ENCODE measurements at places on chromosomes 7 and 10. TPM values are rescaled to one million over a fixed set of nuclear protein-coding genes. Genes with fewer than 3 reads are reported as not detected.
A peak's percentile ranks its signal among the peaks of the same experiment; 100 is the strongest.

DNA sequence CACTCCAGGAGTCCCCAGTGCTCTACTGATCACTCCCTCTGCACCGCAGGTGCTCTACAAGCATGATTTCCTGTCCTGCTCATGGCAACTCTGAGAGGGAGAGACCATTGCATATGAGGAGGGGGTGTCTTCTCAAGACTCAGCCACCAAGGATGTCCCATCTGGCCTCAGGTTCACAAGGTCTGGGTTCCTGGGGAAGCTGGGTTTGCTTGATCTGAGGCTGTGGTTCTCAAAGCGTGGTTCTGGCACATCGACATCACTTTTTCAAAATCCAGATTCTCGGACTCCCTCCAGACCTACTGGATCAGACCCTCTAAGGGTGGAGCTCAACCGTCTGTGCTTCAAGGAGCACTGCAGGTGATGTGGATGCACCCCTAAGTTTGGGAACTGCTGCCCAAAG lies 247.5 kb downstream of the PLXNA4 start:
- H3K27ac ChIP-seq: no peak overlapping the region
- DNase-seq: no peak
- peaks cover 31% of the 10 kb centered on the region for H3K27me3 ChIP-seq
- H3K4me1 ChIP-seq: no peaks in the 10 kb centered on the region

DNA sequence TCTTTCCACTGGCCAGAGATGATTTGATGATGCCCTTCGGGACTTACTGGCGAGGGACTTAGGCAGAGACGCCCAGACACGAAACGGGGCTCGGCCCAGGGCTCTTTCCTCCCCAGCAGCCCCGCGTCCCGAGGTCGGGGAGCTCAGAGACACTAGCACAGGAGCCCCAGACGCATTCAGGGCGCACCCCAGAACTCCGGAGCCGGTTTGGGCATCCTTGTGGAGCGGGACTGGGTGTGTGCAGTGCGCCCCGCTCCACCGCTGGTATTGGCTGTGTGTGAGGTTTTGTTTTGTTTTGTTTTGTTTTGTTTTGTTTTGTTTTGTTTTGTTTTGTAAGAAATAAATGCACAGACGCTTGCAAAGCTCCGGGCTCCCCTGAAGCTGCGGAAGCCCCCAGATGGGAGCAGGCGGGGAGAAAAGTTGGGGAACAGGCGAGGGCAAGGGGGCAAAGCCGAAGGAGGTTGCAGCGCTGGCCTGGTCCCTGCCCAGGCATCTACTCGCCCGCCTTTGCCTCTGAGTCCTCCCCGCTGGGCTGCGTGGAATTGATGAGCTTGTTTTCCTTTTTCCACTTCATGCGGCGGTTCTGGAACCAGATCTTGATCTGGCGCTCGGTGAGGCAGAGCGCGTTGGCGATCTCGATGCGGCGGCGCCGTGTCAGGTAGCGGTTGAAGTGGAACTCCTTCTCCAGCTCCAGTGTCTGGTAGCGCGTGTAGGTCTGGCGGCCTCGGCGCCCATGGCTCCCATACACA lies 1.9 kb upstream of the HOXA5 start:
- H3K4me3 ChIP-seq: no peak overlapping the region
- DNase-seq: no peak
- peaks cover 38% of the 10 kb centered on the region for H3K27me3 ChIP-seq
- no peak overlapping the region for H3K27ac ChIP-seq
- H3K4me1 ChIP-seq: peaks cover 2% of the 10 kb centered on the region

- H3K27me3 ChIP-seq: peaks cover 9% of the 10 kb centered on the region
- peaks cover 45% of the 10 kb centered on the region for H3K4me1 ChIP-seq
- H3K4me3 ChIP-seq: no peak overlapping the region
- H3K27ac ChIP-seq: no peak overlapping the region
- peaks cover 13% of the 10 kb centered on the region for H3K36me3 ChIP-seq
These were observed 3.1 kb downstream of the STX1A start for GRCh38 chr7:73716318-73716890.

DNA sequence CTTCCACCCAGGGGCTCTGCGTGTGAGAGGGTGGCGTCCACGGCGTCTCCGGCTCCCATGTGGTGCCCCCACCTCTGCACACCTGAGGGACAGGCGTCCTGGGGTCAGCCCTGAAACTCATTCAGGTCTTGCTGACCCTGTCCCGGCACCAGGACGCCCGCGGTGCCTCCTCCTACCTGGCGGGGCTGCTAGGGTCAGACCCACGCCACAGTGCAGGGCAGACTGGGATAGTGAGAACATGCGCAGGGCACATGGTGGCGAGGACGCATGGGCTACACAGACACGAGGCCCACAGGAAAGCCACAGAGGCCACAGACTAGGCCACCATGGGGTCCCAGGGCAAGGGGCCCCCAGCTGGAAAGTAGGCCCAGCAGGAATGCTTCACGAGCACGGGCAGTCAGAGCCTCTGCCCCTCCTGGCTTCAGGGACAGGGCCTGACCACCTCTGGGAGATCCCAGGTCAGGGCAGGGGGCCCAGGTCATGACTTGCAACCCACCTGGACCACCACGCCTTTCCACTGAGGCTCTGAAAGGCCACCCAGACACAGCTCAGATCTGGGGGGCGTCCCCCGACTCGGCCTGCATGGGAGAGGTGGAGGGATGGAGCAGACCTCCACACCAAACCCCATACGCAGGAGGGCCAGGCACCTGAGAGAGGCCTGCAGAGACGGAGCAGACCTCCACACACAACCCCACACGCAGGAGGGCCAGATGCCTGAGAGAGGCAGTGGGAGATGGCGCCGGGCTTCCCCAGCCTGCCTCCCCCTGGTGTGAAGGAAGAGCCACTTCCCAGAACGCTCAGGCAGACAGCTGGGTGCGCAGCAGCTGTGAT lies 188.6 kb downstream of the ELFN1 start:
- no peak for DNase-seq
- H3K4me1 ChIP-seq: peaks cover 19% of the 10 kb centered on the region
- H3K27ac ChIP-seq: no peak overlapping the region
- peaks cover 13% of the 10 kb centered on the region for H3K36me3 ChIP-seq
- no peak overlapping the region for H3K4me3 ChIP-seq
- no peaks in the 10 kb centered on the region for H3K27me3 ChIP-seq

GRCh38 chr10:103192451-103193106 lies 493 bp downstream of the NT5C2 start:
- peaks cover 46% of the 10 kb centered on the region for H3K4me1 ChIP-seq
- H3K27me3 ChIP-seq: no peaks in the 10 kb centered on the region
- H3K36me3 ChIP-seq: peaks cover 28% of the 10 kb centered on the region
- H3K4me3 ChIP-seq: peak overlapping the region; percentile 99

- H3K4me3 ChIP-seq: no peak overlapping the region
- H3K27ac ChIP-seq: no peak overlapping the region
- no peaks in the 10 kb centered on the region for H3K36me3 ChIP-seq
- DNase-seq: peak; percentile 7
These were observed 31.6 kb downstream of the PPIF start for GRCh38 chr10:79378647-79379511.

- no peaks in the 10 kb centered on the region for H3K4me1 ChIP-seq
- no peak for DNase-seq
- no peak overlapping the region for H3K27ac ChIP-seq
- H3K4me3 ChIP-seq: no peak overlapping the region
- no peaks in the 10 kb centered on the region for H3K36me3 ChIP-seq
These were observed 34.7 kb upstream of the SLC35B4 start for GRCh38 chr7:134351424-134351823.

- H3K4me3 ChIP-seq: no peak overlapping the region
- no peaks in the 10 kb centered on the region for H3K27me3 ChIP-seq
- no peaks in the 10 kb centered on the region for H3K4me1 ChIP-seq
- no peak overlapping the region for H3K27ac ChIP-seq
These were observed 143.3 kb downstream of the SLC25A13 start for GRCh38 chr7:96178581-96178980.

DNA sequence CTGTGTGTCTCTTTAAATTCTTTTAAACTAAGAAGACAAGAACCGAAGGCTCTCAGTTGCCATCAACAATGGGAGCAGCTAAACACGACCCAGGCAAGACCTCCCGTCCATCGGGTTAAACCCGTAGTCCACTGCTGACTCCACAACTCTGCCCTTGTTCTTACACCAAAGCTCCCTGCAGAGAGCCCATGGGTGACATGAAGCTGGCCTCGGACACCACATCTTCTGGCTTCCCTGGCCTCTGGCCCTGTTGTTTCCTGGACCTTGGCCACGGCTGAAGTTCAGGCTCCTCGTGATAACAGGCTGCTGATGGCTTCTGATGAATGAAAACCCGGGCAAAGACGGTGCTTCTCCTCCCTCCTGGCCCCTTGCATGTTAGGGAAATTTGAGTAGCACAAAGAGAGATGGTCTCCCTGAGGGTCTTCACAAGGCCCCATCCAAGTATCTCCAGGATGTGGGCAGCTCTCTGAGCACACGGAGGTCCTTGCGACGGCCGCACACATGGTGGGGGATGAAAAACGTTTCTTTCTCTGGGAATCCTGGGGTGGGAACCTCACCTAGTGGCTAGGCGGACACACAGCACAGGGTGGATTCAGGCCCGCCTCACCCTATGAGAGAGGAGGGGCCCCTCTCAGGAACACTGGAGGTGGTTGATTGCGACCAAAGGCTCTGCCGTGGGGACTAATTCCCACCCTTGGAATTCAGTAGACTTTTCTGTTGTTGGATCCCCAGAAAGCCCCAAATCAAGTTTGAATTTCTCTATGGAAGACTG lies 271.1 kb downstream of the ADARB2 start:
- H3K36me3 ChIP-seq: no peaks in the 10 kb centered on the region
- no peaks in the 10 kb centered on the region for H3K27me3 ChIP-seq
- H3K4me1 ChIP-seq: no peaks in the 10 kb centered on the region
- DNase-seq: no peak
- no peak overlapping the region for H3K4me3 ChIP-seq

DNA sequence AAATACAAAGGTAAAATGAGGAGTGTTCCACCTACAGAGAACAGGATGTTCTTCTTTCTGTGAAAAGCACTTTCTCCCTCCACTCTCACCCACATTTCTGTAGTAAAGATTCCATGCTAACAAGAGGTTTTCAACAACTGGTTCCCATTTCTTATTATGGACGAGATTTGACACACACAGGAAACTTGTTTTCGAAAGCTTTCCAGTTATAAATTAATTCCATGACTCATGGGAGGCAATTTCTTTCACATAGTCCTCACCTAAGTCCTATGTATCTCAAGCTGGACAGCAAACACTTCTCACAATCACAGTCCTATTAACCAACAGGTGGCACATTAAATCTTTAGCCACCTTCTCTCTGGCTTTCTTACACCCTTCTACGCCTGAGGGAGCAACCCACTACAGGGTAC lies 24.5 kb downstream of the RAPGEF5 start:
- H3K4me1 ChIP-seq: no peaks in the 10 kb centered on the region
- no peaks in the 10 kb centered on the region for H3K36me3 ChIP-seq
- H3K4me3 ChIP-seq: no peak overlapping the region
- H3K27me3 ChIP-seq: peaks cover 29% of the 10 kb centered on the region
- no peak for DNase-seq

- H3K4me3 ChIP-seq: no peak overlapping the region
- no peak overlapping the region for H3K27ac ChIP-seq
- peaks cover 12% of the 10 kb centered on the region for H3K27me3 ChIP-seq
- peak; percentile 57 for DNase-seq
- no peaks in the 10 kb centered on the region for H3K36me3 ChIP-seq
These were observed 210.4 kb upstream of the ADO start for GRCh38 chr10:62594093-62594520.

DNA sequence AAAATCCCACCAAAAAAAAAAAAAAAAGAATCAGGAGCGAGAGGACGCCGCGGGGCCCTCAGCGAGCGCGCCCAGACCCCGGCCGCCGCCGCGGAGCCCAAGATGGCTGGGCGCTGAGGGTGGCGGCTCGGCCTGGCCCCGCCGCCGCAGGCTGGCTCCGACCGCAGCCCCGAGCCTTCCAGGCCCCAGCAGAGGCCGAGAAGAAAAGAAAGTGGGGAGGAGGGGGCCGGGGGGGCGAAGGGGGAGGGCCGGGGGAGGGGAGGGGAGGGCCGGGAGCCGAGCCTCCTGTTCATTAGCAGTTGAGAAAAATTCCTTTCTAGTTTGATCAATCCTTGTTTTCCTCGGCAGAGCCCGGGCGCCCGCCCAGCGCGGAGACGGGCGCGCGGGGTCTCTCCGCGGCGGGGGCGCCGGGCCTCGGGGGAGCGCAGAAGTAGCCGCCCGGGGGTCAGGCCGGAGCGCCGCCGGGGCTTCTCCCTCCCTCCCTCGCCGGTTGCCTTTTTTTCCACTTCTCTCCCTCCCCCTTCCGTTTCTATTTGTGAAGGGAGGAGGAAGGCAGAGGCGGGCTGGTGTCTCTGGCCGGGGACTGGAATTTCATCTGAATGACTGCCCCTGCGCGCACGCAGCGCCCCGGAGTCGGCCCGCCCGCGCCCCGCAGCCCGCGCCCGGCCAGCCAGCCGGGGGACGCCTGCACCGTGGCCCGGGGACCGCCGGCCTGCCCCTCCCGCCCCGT lies 778 bp upstream of the TRIM8 start:
- H3K27me3 ChIP-seq: peaks cover 4% of the 10 kb centered on the region
- DNase-seq: peak; percentile 40
- peak overlapping the region; percentile 88 for H3K27ac ChIP-seq
- peak overlapping the region; percentile 86 for H3K4me3 ChIP-seq
- H3K4me1 ChIP-seq: peaks cover 32% of the 10 kb centered on the region

DNA sequence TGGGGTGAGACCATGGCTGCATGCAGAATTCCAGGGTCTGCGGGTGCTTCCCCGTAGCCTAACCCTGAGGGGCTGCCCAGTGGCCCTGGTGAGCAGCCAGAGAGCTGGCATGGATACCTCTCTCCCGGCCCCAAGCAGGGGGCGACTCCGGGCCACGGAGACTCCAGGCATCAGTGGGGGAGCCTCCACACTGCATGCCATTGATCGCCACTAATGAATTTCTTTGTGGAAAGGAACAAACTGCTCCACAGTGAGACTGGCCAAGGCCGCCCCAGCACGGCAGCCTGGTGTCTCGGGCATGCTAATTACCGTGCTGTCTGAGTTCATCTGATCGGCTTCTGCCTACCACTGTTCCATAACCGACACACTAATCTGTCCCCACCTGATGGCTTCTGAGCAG lies 184.4 kb downstream of the GRID1 start:
- H3K27me3 ChIP-seq: peaks cover 21% of the 10 kb centered on the region
- no peak for DNase-seq
- H3K27ac ChIP-seq: no peak overlapping the region

GRCh38 chr7:4861227-4861626 lies 603 bp downstream of the PAPOLB start:
- no peak for DNase-seq
- H3K4me3 ChIP-seq: no peak overlapping the region
- no peaks in the 10 kb centered on the region for H3K36me3 ChIP-seq
- no peak overlapping the region for H3K27ac ChIP-seq
- H3K27me3 ChIP-seq: peaks cover 72% of the 10 kb centered on the region

GRCh38 chr10:69096045-69096444 lies 8.1 kb downstream of the SRGN start:
- peaks cover 49% of the 10 kb centered on the region for H3K36me3 ChIP-seq
- DNase-seq: no peak
- no peak overlapping the region for H3K27ac ChIP-seq

GRCh38 chr7:130118294-130118693 lies 48.0 kb downstream of the KLHDC10 start:
- no peak overlapping the region for H3K27ac ChIP-seq
- H3K27me3 ChIP-seq: no peaks in the 10 kb centered on the region

Gene ARHGEF35
- 6.2 TPM for total RNA-seq

Gene ANKRD7
- total RNA-seq: not detected

Gene PVRIG
- total RNA-seq: 70.5 TPM

Gene CASP7
- 39.0 TPM for total RNA-seq

Gene TEX47
- total RNA-seq: not detected

All from activated CD4-positive, alpha-beta memory T cell treated with anti-CD3 and anti-CD28 coated beads, Interleukin-2, amount 10 ng/mL, durations not matched to agents 7 days and 5 days (primary cell).